Brain (organoid and tissue), 16 donors: ENCODE measurements at places on chromosomes 5 and 9.

GRCh38 chr5:58450018-58450417, 9.9 kb downstream of the PLK2 start:
- no peak for DNase-seq

- peak; percentile 80 for DNase-seq
Measured at GRCh38 chr5:4348423-4348822, 752.8 kb downstream of the IRX1 start.

DNA sequence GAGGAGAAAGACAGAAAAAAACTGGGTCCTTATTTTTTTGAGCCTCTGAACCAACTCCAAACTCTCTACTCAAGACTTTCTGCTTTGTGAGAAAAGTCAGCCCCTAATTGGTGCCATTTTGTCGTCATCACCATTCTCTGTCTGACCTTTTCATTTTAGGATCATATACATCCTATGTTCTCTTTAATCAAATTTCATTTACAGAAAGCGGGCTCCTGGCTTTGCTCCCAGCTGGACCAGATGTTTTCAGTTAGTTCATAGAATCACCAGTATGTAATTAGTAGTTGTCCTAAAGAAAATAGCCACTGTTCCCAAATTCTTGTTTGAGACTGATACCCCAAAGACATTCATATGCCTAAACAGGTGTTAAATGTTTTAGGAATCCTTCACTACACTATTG, 28.6 kb upstream of the SLCO4C1 start:
- DNase-seq = no peak

DNA sequence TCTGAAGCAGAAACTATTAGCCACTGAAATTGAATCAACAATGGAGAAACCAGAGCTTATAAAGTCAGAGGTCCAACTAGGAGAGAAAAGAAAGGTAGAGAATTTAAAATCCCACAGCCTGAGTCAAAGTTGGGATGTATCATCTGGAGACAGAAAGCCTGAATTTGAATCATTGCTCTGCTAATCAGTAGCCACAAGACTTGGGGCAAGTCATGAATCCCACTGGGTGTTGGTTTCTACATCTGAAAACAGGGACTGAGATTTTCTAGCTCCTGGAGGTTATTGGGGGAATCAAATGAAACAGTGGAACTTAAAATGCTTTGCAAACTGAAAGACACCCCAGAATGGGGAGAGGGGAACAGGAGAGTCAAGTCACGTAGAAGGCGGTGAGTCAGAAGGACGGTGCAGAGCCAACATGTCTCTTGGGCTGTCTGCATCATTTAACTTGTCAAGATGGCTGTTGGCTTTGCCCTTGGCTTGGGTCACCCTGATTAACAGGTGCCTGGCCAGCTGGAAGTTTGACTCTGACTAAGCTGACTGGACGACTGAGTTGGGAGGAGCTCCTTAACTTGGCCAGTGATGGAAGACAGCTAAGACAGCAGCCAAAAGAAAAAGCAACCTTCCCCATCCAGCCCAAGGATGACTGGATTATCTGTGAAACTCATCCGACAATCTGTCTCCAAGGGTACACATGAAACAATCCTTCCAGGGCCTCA, 60.6 kb upstream of the ADRA1B start:
- DNase-seq = no peak

DNA sequence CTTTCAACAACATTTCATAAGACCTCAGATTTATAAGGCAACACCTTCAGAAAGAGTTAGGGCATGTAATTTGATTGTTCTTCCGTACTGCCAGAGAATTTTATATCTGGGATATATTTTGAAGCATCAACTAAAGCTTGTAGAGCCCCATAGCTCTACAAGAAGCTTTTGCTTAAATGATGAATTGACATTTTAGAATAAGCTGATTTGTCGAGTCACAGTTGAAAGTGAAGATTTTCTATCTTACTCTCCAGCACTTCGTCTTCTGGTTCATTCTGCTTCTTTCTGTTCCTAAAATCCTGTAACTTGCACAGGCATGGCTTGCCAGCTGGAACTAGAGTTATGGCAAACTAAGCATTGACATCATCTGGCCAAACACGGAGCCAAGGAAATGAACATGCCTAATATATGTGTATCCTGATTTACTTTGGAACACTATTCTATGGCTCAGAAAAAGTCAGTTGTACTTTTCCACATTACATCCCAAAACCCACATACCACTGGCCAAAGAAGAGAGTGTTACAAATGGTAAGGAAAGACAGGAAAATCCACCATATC, 68.6 kb upstream of the MAST4 start:
- DNase-seq = no peak

DNA sequence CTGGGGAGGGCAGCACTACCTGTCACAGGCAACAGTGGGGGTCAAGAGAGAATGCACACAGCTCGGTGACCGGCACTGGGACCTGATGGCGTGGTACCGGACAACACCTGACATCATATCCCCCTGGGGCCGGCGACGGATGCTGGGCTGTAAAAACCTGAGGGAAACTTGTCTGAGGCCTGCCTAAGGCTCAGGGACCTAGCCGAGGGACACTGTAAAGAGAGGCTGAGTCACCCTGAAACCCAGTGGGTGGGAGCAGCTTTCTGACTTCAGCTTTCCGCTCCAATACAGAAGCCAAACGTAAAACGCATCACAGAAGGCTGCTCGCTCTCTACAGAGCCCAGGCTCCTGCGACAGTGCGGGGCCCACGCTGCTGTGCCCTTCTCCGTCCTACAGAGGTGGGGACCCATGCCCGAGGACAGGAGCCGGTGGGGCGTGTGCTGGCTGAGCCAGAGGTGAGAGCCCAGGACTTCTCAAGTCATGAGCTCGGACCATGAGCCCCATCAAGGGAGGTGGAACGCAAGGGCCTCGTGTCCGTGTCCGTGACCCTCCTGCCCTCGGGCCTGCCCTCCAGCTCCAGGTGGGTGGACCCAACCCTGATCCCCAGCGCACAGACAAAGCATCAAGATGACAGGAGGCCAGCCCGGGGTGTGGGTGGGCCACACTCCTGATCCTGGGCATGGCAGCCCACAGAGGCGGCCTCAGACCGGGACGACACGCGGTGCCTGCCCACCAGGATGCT, 5.3 kb downstream of the RALGDS start:
- no peak for DNase-seq

DNA sequence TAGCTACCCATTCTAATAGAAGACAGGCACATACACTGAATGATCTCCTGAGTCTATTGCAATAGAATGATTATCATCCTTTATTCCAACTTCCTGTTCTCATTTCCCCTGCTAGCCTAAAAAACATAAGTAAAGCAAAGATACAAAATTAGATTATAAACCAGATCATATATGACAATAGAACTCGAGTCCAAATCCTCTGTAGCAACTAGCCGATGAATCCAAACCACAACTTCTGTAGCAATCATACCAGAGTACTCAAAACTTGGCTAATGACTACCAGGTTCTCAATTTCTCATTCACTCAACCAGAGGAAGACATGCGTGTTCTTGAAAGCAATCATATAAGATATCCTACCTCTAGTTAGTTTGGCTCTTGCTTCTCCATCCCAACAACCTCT, 622.1 kb downstream of the PSAT1 start:
- no peak for DNase-seq

GRCh38 chr5:39201160-39201780, 18.1 kb downstream of the FYB1 start:
- DNase-seq = no peak
